Articular chondrocyte of knee joint (primary cell): ENCODE measurements at places on chromosomes 1 and 21. TPM values are rescaled to one million over a fixed set of nuclear protein-coding genes. Genes with fewer than 3 reads are reported as not detected.

The RRP1 gene
- total RNA-seq = 18.4 and 20.5 TPM in 2 replicates

The TNFAIP8L2 gene
- total RNA-seq = not detected in 2 replicates

The ADORA3 gene
- not detected in 2 replicates for total RNA-seq

The PTGS2 gene
- 7.2 and 33.7 TPM in 2 replicates for total RNA-seq

The C1orf74 gene
- total RNA-seq = 2.6 and 3.4 TPM in 2 replicates

The BMP8B gene
- under 0.01 TPM in 1 of 2 replicates, not detected in the other for total RNA-seq

The CR1 gene
- total RNA-seq = not detected in 2 replicates

The SETD4 gene
- 17.6 and 18.6 TPM in 2 replicates for total RNA-seq

The TCEA3 gene
- 45.6 and 71.5 TPM in 2 replicates for total RNA-seq

The KCNA3 gene
- not detected in 2 replicates for total RNA-seq

The OBSCN gene
- total RNA-seq = 5.0 and 5.9 TPM in 2 replicates

The ST7L gene
- total RNA-seq = 18.3 and 21.6 TPM in 2 replicates

The PRKCZ gene
- total RNA-seq = 5.8 and 6.1 TPM in 2 replicates

The ABCA4 gene
- total RNA-seq = 0.78 and 1.2 TPM in 2 replicates

The PLEKHN1 gene
- total RNA-seq = 0.76 and 0.91 TPM in 2 replicates

The CFHR1 gene
- total RNA-seq = 1.0 and 1.5 TPM in 2 replicates

The SELP gene
- total RNA-seq = 0.39 and 0.65 TPM in 2 replicates

The ADAM30 gene
- not detected in 2 replicates for total RNA-seq

The FMN2 gene
- 0.26 and 11.8 TPM in 2 replicates for total RNA-seq

The HPDL gene
- total RNA-seq = 0.32 and 0.39 TPM in 2 replicates

The AIRE gene
- not detected in 2 replicates for total RNA-seq

The GBP6 gene
- not detected in 2 replicates for total RNA-seq

The CAPN9 gene
- total RNA-seq = not detected in 2 replicates

The LCE3D gene
- total RNA-seq = not detected in 2 replicates

The KRTAP19-1 gene
- not detected in 2 replicates for total RNA-seq

The FRRS1 gene
- total RNA-seq = 28.0 and 42.0 TPM in 2 replicates

The LHX8 gene
- total RNA-seq = 0.13 TPM in 1 of 2 replicates, not detected in the other

The SERINC2 gene
- 3.7 and 5.0 TPM in 2 replicates for total RNA-seq

The CFAP141 gene
- total RNA-seq = not detected in 2 replicates

The AADACL3 gene
- not detected in 2 replicates for total RNA-seq
